ENCODE measurements at places on chromosomes 2 and 18.

DNA sequence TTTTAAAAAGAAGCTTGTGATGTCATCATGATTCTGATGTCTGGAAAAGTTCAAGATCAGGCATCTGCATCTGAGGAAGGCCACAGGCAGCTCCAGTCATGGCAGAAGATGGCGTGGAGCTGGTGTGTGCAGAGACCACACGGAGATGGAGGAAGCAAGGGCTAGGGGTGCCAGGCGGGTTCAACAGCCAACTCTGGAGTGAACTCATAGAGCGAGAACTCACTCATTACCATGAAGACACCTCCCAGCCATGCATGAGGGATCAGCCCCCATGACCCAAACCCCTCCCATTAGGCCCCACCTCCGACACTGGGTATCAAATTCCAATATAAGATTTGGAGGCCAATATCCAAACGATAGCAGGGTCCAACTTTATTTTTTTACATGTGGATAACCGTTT lies 61.6 kb downstream of the KCNG2 start:
- no peak for DNase-seq

DNA sequence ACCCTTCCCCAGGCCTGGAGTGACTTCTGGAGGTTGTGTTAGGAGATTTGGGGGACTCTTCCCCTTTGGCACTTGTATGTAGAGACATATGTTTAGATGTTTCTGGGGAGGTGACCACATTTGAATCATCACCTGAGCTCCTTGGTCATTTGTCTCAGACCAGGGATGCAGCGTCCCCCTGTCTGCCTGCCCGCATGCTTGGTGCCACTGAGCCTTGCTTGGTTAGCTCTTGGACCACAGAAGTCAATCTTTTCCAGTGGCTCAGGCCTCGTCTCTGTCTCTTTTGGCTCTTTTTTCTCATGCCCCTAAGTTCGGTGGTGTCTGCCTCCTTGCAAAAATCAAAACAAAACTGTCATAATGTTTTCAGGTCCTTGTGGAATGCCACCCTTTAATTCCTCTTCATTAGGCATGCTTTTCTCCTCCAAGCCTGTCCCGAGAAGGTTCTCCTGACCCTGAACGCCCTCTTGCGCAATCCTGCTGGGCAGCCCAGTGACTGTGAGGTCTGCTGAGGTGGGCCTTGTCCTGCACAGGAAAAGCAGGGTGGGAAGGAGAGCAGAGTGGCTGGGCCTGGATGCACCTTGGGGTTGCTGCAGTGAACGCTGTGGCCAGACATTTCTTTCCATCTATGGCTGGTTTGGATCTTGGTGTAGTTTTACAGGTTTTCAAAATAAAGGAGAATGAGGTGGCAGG lies 24.9 kb downstream of the GLI2 start:
- DNase-seq: peak; percentile 46

GRCh38 chr18:50832754-50833153 lies 12.9 kb upstream of the MRO start:
- no peak for DNase-seq

DNA sequence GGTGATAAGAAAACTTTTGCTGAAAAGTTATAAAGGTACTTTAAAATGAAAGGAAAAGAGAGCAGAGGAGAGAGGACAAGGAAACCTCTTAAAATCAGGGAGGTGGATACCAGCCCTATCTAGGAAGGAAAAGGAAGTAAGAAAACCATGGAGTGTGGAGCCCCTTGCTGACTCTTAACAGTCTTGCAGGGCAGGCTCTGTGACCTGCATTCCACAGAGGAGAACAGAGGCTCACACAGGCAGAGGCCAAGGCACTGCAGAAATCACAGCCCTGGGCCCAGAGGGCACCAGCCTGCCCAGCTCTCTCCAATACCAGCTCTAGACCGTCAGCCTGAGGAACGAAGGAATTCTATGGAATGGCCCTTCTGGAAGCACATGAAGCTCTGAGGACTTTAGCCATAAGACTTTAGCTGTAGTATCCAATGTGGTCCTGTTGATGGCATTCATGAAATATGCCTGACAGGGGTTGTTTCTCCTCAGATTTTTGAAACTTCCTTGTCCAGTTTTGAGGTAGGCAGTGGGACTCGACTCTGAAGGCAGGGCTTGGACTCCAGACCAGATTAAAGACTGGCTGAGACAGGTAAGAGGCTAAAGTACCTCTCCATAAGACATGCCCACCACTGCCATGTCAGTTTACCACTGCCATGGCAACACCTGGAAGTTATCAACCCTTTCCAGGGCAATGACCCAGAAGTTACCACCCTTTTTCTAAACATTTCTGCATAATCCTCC lies 216.3 kb downstream of the ANAPC1 start:
- DNase-seq: peak; percentile 87

DNA sequence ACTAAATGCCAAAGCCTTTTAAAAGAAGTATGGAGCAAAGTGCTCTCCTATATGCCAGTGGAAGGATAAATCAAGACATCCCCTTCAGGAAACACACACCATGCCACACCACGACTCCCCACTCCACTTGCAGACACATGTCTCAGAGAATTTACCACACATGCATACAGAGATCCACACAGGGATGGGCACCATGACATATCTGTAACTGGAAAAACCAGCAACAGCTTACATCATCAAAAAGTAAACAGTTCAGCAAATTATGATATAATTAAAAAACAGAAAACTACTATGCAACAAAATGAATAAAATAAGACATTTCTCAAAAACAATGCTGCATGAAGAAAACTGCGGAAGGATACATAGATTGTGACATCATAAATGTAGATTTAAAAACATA lies 29.6 kb downstream of the RBMS1 start:
- no peak for DNase-seq

GRCh38 chr18:75124991-75125381 lies 84.0 kb downstream of the PTGR3 start:
- no peak for DNase-seq

DNA sequence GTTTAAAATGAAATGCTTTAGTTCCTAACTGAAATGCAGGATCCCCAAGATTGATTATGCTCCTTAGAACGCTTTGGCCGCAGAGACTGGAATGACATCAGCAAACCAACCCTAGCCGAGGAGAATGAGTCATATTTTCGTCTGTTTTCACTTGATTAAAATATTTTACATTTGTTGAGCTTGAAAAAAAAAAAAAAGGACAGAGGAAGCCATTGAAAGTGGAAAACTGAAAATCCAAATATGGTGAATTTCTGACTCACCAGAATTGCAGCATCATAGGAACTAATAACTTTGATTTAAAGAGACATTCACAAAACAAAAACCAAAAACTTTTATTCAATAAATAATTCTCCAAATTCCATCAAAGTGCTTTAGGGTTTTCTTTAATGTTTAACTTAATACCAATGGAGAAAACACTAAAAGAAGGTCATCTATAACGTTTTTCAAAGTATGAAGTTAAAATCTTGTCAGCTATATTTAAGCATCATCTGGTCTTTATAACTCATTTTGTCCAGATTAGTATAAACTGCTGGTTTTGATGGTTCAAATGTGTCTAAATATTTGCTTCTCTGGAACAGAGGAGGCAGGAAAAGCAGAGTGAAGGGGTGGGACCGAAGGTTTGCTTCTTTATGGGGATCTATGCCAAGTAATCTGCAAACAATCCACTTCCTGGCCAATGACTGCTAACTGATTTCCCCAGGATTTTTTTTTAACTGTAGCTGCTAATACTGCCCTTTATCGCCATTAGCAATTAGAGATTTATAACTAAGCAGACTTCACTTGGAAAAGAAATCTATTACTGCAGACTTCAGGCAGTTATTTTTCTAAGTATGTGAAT lies 30.9 kb upstream of the COL5A2 start:
- DNase-seq: peak; percentile 97

DNA sequence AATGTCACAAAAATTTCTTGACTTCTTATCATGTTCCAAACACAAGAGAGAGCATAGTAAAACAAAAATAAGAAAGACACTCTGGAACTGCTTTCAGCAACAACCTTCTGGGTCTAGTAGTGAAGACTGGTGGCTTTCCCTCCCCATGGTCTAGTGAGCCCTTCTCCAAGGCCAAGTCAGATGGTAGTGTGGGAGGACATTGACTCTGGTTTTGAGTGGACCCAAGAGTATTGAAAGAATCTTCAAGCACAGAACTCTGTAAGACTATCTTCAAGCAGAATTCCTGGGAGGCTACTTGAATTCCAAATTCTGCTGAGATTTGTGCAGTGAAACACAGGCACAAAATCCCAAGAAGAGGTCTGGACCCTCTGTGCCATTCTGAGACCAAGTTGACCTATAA lies 21.1 kb downstream of the ANTXR1 start:
- no peak for DNase-seq

- DNase-seq: no peak
These were observed 10.8 kb upstream of the MAPRE2 start for GRCh38 chr18:35030277-35030989.

DNA sequence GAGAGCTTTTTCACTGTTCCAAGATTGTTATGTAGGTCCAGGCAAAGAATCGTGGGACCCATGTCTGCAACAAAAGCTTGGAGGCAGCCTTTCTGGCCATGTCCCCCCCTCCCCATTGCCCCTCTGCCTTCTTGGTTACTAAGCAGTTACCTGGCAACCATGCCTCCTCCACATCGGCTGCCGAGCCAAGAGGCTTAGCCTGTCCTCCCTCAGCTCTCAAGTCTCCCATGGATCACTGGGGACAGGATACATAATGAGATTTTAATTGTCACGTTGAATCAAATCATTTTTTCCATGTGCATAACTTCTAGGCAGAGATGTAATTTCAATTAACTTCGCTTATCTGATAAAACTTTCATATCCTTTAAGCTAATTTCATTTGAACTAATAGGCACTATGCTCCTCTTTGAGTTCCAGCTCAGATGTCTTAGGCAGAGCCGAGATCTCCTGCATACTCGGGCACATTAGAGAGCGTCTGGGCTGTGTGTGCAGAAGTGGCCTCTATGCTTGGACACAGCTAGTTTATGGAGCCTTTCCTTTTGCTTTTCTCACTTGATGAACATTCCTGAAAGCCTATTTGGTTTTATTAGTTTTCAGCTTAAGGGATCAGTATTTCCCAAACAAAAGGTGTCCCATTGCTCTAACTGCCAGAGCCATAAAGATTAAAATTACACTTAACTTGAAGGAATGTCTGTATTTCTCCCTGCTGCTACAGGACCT lies 80.7 kb downstream of the LYPD1 start:
- no peak for DNase-seq

- no peak for DNase-seq
These were observed 75.3 kb downstream of the NFATC1 start for GRCh38 chr18:79471046-79471445.

DNA sequence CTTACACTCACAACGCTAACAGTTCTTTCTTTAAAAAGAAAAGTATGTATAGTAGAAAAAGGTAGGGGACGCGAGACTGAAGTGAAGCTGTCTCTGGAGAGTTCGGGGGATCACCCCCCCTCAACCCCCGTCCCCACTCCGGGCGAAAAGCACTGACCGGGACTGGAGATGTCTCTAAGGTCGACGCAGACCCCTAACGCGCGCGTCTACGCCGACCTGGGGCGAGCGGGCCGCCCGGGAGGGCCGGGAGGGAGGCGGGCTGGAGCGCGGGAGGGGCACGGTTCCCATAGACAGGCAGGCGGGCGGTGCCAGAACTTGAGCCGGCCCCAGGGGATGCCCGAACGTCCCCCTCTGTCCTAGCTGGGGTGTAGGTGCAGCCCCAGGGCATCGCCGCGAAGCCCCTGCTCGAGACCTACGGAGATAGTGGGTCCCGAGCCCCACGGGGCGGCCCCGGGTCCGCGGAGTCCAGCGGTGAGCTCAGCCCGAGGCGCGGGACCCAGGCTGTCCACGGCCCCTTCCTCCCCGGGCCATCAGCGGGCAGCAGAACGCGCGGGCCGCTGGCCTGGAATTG lies 82.2 kb downstream of the CHRNA1 start:
- no peak for DNase-seq

- no peak for DNase-seq
These were observed 413.0 kb downstream of the MTX2 start for GRCh38 chr2:176682278-176682677.

DNA sequence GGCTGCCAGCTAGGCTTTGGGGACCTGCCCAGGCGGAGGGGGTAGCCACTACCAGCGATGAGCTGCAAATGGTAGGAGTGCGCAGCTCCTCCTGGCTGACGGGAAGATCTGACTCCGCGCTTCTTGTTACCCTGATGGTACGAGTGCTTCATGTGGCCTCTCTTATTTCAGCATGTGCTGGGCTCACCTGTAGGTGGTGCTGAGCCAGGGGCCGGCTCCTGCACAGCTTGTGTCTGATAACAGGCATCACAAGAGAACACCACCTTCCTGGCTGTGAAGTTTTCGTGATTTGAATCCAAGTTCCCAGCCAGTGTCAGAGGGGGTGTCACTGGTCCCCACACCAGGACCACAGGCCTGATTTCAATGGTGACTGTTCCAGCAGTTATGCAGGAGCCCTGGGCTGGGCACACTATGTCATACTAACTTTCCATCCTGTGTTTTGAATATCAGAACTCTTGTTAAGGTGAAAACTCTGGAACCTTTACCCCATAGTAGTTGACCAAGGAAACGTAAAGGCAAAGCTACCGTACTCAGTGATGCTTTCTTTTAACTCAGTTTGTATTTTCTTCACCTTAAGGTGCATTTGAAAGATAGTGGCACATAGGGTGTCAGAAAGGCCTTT lies 28.0 kb downstream of the APCDD1 start:
- no peak for DNase-seq

GRCh38 chr2:150095361-150096095 lies 391.9 kb downstream of the RND3 start:
- no peak for DNase-seq

DNA sequence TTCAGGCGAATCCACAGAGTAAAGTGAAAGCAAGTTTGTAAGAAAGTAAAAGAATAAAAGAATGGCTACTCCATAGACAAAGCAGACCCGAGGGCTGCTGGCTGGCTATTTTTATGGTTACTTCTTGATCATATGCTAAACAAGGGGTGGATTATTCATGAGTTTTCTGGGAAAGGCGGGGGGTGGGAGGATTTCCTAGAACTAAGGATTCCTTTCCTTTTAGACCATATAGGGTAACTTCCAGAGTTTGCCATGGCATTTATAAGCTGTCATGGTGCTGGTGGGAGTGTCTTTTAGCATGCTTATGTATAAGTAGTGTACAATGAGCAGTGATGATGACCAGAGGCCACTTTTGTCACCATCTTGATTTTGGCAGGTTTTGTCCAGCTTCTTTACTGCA lies 59.8 kb downstream of the SLC4A3 start:
- peak; percentile 13 for DNase-seq

DNA sequence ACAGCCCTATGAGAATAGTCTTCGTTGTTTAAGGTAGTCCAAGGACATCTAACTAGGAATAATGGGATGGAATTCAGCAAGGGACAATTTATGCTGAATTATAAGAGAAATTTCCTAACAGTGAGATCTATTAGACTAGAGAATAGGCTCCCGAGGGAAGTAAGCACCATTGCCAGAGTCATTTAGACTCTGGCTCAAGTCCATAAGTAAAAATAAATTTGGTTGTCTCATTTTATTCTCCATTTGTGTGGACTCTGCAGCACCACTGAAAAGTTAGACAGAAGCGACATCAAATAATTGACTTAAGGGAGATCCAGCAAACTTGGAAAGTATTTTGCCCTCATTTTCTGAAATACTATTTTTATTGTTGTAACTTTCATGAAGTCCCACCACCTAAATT lies 129.3 kb upstream of the SMIM21 start:
- DNase-seq: no peak
